Effector memory CD4-positive, alpha-beta T cell (primary cell): ENCODE measurements at places on chromosomes 11 and 22.

GRCh38 chr11:11579012-11579988 is 42.5 kb downstream of the GALNT18 start:
- no peak for DNase-seq

DNA sequence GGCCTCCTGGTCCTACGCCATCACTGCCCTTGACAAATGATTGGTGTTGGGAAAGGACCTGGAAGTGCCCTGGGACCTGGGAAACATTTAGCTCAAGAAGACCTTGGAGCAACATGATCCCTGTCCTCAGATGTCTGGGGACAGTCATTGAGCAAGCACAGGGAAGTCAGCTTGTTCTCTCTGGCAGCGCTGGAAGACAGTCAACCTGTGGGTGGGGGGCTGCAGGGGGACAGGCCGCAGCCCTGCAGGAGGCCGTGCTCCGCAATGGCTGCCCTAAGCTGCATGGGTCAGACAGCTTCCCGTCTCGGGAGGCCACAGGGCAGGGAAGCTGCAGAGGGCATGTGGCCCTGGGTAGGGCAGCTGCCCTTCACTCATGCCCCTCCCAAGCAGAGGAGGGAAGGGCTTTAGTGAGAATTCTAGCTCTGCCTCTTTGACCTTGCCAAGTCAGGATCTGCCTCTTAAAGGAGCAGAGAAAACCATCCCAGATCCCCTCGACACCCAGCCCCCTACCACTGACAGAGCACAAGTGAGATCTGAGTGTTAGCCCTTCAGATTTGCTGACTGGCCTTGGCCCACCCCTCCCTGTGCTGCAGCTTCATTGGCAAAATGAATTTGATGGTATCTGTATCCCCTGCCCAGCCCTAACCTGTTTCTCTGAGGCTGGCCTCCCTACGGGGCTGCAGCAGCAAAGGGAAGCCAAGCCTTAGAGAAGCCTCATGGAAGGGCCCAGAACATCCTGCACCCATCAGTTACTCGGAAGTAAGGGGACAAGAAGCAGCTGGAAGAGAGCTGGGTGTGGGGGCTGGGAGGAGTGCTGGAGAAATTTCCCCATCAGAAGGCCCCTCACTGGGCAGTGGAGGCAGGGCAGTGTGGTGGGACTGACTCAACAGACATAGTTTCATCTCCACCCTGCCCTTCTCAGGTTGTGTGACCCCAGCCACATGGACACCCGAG is 6.2 kb upstream of the SREBF2 start:
- DNase-seq: no peak

- peak; percentile 62 for DNase-seq
Observed at GRCh38 chr11:128341280-128342248, 245.8 kb downstream of the ETS1 start.

DNA sequence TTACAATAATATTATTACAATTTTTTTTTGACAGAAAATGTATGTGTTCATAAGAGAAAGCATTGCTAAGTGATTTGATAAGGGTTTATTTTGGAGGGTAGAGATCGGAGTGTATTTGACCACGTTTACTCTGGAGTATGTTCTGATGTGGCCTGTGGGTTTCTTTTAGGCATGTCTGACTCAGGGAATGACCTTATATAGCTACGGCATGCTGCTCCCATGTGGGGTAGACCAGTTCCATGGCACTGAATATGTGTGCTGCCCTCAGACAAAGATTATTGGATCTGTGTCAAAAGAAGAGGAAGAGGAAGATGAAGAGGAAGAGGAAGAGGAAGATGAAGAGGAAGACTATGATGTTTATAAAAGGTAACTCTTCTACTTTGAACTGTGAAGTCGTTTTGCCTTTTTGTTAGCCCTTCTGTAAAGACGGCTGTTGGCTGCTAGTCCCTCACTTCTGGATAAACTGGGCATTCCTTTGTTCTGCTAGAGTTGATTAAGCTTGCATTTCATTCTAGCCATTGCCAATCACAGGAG is 38.1 kb upstream of the ST14 start:
- no peak for DNase-seq

GRCh38 chr22:27538666-27539065 is 262.9 kb downstream of the MN1 start:
- no peak for DNase-seq
